NCI-H2081 (cell line): ENCODE measurements at places on chromosomes 6 and 20.
A peak's percentile ranks its signal among the peaks of the same experiment; 100 is the strongest.

- DNase-seq, result no peak
Measured at GRCh38 chr6:159311618-159312017, 142.4 kb downstream of the FNDC1 start.

- DNase-seq, result no peak
Measured at GRCh38 chr20:23140991-23141390, 54.9 kb upstream of the CD93 start.

- DNase-seq, result no peak
Measured at GRCh38 chr6:90938122-90938521, 351.2 kb upstream of the MAP3K7 start.

DNA sequence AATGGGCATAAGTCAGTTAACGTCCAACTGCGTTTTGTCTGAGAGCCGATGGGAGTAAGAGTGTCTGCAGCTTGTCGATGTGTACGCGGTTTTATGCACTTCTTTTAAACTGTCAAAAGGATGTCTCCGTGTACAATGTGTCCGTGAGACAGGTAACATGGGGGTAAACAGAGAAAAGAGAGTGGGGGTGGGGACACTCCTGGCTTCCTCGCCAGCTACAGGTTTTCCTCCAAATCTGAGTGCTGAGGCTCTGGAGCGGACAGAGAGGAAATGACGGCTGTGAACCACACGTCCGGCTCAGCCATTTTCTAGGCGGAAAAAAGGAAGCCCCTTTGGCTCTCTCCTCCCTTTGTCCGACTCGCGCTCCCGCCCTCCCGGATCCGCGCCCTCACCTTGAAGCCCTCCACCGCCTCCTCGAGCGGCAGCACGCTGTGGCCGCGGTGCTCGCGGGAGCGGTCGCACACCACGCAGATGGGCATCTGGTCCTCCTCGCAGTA, 916 bp downstream of the TRIM27 start:
- DNase-seq, result no peak

- no peak for DNase-seq
Measured at GRCh38 chr6:2447931-2448330, 202.5 kb upstream of the GMDS start.

DNA sequence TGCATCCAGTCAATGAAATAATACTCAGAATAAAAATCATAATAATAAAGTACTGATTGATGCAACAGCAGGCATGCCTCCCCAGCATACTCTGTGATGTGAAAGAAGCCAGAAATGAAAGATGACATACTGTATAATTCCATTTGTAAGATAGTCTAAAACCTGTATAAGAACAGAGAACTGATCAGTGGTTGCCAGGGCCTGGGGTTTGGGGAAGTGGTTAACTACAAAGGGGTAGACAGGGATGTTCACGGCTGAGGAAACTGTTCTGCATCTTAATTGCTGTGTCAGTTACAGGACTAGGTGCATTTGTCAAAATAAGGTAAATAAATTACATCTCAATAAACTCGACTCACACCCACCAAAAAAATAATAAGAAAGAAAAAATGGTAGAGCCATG, 81.3 kb upstream of the BMP2 start:
- no peak for DNase-seq

DNA sequence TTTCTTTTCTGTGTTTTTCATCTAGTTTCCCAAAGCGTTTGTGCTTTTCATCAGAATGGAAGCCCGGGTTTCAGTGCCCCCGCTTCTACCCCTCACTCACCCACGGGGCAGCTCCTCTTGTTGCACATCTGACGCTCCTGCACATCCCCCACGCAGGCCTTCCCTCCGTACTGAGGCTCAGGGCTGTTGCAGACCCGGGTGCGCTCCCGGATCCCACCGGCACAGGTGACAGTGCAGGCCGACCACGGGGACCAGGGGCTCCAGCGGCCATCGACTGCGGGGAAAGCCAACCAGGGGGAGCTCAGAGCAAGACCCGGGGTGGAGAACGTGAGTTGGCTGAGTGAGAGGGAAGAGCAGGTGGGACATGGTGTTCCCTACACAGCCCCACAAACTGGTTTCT, 19.0 kb downstream of the THBS2 start:
- no peak for DNase-seq

DNA sequence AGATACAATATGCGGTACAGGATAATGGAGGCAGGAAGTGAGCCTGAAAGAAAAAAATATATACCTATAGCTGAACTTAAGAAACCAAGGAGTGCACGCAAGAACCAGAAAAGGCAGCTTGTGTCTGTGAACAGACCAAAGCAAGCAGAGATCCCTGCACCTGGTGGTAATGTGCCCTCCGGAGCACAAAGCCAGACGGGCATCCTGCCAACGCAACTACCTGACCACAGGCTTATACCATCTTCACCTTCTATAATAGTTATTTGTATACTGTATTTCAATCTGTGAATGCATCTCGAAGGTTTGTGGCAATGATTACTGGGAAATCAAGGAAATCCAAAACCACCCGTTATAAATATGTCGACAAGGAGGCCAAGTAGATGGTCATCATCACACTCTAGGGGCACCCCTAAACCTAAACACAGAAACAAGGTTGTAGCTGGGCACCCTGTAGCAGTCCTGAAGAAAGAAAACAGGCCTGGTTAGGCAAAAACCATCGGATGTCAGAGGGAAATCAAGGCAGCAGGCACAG, 801 bp downstream of the FBXL4 start:
- peak; percentile 56 for DNase-seq

GRCh38 chr20:32539817-32540675, 45.1 kb downstream of the NOL4L start:
- DNase-seq, result no peak

DNA sequence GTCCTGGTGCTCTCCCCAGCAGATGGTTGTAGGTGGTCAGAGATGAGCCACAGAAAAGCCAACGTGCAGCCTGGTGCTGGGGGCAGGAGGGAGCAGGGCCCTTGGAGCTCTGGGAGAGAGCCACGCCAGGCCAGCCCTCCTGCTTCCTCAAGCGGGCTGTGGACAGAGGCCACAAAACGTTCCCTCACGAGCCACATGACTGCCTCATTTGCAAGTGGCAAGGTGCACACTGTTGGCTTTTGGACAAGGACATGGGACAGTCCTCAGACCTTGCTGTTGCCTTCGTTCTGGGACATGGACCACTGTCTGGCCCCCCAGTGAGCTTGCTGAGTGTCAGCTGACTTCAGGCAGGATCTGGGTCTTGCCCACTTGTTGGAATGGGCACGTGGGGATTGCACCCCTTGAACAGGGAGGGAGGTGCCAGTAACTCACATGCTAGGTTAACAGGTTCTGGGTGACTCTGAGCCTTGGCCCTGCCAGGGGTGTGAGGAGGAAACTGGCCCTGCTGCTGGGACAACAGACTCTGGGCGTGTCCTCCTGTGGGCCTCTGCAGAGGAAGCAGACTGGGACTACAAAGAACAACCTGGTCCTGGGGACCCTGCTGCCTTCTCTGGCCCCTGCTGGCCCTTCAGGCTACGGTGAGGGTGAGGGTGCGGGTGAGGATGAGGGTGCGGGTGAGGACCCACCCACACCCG, 2.6 kb downstream of the SLCO4A1 start:
- DNase-seq, result no peak

GRCh38 chr6:169048865-169049205, 204.8 kb downstream of the THBS2 start:
- no peak for DNase-seq

DNA sequence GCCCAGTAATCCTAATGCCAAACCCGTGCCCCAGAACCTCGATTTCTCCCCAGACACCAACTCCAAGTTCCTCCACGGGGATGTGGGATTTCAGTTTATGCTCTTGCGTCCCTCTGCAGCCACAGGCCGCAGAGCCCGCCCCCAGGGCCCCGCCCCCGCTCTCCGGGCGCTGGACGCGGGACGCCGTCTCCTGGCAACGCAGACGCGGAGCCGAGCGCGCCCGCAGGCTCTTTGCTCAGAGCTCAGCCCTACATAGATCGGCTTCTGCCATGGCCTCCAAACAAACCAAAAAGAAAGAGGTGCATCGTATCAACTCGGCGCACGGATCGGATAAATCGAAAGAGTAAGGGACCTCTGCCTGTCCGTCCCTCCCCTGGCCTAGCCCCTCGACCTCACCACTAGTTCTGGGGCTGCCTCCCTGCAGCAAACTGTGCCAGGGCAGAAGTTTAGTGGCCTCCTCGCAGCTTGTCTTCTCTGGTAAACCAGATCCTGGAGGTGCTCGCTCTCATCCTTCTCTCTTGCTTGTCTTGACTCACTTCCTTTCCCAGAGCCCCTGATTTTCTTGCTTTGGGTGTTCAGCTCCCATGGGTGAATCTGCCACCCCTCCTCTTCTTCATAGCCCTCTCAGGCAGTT, at the start of gene ADGB:
Gene ADGB (plus strand): TSS at position 201 of the 634 bp plus-strand sequence. CDS start 69 bp downstream, at position 270.
- DNase-seq, result peak; percentile 28

DNA sequence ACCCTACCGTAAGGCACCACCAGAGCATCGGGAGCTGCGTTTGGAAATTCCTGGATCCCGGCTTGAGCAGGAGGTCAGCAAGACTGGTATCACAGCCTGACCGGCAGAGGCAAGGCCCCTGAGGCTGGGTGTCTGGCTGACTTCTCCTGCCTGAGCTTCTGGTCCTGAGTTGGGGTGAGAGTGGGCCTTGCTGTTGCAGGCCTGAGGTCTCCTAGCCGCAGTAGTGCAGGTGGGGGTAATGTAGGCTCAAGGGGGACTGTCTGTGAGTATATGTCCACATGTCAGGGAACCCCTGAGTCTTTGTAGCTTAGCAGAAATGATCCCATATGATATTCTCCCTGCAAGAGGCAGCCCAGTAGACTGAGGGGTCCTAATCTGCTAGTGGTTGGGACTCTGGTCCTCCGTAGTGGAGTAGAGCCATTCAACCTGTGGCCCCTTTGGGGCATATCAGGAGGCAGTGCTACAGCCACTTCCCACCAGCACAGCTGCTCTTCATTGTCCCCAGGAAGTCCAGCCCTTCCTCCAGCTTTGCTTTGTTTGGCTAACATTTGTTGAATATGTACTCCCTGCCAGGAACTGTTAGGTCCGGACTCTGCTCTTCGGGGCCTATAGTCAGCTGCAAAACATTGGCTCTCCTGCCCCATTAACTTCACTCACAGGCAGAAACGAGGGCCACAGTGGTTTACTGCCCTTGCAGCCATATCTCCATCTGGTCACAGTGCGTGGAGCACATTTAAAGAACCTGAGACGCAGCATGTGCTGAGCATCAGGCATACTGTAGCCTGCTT, 10.9 kb downstream of the LRRC73 start:
- DNase-seq, result peak; percentile 77

DNA sequence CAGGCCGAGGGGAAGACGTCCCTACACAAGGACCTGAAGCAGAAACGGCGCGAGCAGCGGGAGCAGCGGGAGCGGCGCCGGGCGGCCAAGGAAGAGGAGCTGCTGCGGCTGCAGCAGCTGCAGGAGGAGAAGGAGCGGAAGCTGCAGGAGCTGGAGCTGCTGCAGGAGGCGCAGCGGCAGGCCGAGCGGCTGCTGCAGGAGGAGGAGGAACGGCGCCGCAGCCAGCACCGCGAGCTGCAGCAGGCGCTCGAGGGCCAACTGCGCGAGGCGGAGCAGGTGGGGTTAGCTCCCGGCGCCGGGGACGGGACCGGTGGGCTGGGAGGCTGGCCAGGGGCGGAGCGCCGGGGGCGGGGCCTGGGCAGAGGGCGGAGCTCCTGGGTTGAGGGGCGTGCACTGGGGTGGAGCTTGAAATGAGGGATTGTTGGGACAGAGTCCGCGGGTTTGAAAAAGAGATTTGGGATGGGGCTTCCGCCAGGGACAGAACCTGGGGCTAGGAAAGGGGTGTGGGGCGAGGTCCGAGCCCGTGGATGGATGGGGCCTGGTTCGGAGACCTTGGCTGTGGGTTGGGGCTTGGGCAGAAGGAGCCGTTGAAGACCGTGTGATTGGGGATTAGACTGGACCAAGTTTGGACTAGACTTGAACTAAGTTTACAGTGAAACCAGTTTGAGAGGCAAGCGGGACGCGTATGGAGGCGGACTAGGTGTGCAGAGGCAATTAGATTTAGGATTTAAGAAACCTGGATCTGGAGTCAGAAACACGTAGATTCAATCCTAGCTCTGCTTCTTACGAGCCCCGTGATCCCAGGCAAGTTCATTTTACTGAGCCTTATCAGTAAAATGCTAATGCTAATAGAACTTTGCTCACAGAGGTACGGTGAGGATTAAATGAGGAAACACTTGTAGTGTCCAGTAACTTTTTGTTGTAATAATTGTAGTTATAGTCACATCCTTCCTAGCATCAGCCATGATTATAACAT, 20.9 kb downstream of the DEF6 start:
- DNase-seq, result peak; percentile 88

GRCh38 chr20:62368392-62368975, 1.4 kb upstream of the LAMA5 start:
- DNase-seq, result no peak

DNA sequence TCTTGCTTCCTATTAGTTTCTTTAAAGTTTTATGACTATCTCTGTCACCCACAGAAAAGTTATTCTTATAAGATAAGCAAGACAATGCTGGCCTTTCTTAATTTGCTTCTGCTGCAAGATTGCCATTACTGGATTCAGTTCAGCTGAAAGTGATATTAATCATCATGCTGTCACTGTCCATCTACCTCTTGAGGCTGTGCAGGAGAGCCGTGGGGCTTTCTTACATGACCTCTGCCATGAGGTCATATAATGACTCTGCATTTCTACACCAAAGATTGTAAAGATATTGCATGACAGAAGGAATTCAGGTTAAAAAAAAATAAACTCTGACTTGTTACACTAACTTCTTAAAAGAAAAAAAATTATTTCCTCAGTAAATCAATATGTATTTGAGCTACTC, 106.9 kb downstream of the TRDN start:
- DNase-seq, result no peak

DNA sequence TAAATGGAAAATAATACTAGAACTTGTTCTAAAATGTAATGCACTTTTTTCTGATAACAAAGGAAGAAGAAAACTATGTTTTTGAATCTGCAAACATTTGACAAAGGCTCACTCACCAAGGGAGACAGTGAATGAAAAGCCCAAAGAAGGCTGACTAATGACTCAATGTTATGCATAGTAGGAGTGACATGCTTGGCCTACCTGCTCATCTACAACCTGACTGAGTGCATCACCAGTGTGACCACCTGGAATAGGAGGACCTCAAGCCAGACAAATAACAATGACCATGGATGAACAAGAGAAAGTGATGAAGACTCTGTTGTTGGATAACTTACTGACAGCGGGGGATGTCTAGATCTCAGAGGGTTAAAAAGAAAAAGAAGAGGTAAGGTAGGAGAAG, 157.2 kb downstream of the SIM1 start:
- DNase-seq, result no peak

- peak; percentile 42 for DNase-seq
Measured at GRCh38 chr20:46308258-46309157, at the start of gene CDH22. Gene CDH22, minus strand, starts transcription at chr20:46308498. Its CDS starts 57,204 bp downstream, at chr20:46251294.

- no peak for DNase-seq
Measured at GRCh38 chr6:134240665-134241431, 77.1 kb downstream of the SGK1 start.

GRCh38 chr6:151004383-151005024, 139.0 kb downstream of the MTHFD1L start:
- DNase-seq, result peak; percentile 82

DNA sequence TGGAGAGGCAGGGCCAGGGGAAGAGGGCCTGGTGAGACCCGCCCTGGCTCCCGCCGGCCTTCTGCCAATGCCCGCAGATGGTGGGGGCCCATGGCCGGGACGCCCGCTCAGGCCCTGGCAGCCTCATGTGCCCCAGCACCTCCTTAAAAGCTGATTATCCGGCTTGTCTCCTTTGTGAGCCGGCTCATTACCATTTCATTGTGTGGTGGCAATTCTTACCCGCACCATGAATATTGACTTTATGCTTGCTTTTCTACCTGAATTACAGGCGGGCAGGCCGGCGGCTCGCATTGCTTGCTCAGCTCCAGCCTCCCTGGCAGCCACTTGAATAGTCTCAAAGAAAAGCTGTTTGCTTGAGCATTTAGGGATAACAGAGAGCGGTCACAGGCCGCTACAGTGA, 120.0 kb upstream of the JAG1 start:
- DNase-seq, result peak; percentile 60

- no peak for DNase-seq
Measured at GRCh38 chr6:15682965-15683822, 20.4 kb upstream of the DTNBP1 start.
